Stimulated activated CD8-positive, alpha-beta memory T cell treated with anti-CD3 and anti-CD28 coated beads, Interleukin-4, amount 100 ng/mL, for 1 hour (primary cell): ENCODE measurements at places on chromosomes 12 and 14.

DNA sequence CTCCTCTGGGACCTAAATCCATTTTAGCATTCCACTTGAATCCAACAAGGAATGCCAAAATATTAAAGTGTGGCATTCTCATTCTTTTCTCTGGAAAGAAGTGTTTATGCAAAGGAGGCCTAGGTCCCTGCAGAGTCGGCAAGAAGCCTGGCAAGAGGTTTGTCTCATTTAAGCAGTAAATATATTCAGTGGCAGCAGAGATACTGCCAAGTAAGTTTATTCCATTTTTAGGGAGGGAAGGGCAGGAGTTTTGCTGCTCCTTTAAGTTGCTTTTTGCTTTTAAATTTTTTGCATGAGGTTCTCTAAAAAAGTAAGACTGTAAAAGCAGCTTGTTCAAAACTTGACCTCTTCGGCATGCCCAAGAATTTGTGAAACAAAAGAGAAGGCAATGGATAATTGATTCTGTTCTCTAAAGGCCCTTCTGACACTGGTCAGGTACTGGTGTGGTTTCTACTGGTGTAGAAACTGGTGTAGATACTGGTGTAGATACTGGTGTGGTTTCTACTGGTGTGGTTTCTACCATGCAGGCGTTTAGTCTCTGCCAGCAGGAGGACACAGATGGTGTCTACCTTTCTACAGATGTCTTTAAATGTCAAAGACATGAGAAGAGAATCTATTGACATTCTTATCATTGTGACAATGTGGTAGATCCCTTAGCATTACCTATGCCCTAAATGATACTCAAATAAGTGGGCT is 107.3 kb downstream of the SAMD4A start:
- no peak for DNase-seq

- DNase-seq, result no peak
Observed at GRCh38 chr12:18591473-18591872, 146.3 kb downstream of the PLCZ1 start.

- no peak for DNase-seq
Observed at GRCh38 chr14:75191100-75191499, 14.7 kb upstream of the TMED10 start.

DNA sequence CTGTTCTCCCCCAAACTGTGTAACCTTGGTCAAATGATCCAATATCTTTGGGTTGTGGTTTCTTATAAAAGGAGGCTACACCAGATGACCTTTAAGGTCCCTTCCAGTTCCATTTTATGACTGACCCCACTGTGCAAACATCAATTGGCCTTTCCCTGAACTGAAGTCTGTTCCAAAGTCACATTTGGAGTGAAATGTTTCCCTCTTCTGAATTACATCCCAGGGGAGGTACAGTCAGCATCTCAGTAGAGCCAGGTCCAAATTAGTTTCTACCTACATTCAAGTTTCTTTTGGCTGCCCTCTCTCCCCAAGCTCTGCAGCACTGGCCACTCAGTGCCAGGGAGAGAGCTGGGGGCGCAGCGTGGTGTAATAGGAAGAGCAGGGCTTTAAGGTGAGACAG is 34.4 kb downstream of the LIMA1 start:
- no peak for DNase-seq

DNA sequence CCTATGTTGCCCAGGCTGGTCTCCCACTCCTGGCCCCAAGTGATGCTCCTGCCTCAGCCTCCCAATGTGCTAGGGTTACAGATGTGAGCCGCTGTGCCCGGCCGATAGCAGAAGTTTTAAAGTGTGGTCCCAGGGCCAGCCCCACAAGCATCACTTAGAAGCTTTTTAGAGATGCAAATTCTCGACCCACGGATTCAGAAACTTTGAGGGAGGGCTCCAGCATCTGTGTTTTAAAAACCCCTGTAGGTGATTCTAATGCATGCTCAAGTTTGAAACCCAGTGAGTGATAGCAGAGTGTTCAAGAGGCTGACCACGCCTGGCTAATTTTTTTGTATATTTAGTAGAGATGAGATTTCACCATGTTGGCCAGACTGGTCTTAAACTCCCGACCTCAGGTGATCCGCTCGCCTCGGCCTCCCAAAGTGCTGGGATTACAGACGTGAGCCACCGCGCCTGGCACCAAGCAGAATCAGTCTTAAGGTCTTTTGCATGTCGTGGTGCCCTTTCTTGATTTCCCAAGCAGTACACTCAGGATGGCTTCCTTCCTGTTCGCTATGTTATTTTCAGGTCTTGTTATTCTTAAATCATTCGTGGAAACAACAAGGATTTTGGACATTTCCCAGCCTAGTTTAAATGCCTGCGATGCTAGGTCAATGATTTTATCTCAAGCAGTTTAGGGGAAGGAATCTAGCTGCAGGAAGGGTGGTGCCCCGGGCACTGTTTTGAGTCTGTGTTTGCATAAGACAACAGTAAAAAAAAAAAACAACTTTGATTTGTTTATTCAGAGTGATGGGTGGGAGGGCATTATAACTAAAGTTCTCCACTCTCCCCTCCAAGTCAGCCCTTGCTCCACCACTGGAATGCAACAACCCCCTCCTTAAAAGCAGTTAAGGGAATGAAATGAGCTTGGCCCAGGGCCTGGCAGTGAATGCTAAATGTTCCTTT is 9.2 kb upstream of the RILPL2 start:
- no peak for DNase-seq

DNA sequence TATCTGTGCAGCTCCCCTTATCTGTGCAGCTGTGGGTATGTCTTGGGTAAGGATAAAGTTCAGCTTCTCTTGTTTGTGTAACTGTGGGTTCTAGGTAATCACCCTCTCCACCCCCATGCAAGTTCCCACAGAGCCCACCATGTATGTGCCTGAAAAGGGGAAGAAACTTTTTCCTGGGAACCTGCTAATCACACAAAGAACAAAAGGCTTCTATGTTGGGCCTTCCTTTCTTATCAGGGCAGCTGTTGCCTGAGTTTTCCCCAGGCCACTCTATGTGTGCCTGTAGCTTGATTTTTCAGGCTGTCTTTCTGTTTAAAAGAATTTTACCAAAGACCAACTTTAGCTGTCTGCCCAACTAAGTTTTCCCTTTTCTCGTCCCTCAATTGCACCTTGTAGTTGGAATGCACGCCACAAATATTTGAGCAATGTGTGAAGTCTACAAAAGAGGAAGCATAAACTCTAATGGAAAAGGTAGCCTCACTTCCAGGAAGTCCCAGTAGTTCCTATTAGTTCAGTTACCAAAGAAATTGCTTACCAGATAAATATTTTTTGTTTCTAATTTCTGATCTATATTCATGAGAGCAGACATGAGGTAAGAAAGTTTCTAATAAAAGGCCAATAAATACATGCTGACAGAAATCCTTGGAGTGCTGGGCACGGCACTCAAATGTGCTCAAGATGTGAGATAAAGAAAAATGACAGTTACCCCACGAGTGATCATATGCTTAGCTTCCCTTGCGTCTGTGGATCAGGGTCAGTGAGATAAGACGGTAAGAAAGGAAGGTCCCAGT is 2.7 kb upstream of the GALC start:
- no peak for DNase-seq

- DNase-seq, result no peak
Observed at GRCh38 chr12:25121916-25122315, 73.0 kb downstream of the DNAI7 start.

GRCh38 chr12:12663644-12664294 is 32.2 kb downstream of the GPR19 start:
- DNase-seq, result no peak

DNA sequence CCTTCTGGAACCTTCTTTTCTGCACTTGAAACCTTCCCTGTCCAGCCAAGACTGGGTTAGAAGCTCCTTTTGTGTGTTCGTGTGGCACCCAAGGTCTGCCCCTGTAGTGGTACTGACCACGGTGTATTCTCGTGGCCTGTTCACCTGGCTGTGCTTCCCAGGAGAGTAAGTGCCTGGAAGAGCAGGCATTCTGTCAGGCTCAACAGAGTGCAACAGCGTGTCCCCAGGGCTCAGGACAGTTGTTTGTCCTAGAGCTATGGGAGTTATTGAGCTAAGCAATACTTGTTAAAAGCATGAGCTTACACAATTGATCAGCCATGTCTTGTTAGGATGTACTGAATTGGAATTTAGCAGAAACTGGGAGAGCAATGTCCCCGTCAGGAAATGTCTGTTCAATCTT is 12.9 kb upstream of the SLC38A2 start:
- DNase-seq, result no peak

DNA sequence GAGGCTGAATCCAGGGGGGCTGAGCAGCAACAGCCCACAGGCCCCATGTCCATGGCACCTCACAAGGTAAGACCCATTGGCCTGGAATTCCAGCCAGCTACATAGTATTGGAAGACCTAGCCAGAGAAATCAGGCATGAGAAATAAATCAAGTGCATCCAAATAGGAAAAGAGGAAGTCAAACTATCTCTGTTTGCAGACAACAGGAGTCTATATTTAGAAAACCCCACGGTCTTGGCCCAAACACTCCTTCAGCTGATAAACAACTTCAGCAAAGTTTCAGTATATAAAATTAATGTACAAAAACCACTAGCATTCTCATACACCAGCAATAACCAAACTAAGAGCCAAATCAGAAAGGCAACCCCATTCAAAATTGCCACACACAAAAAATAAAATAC is 16.9 kb downstream of the PDE6H start:
- DNase-seq, result no peak

GRCh38 chr12:50923361-50924130 is 28.8 kb upstream of the HIGD1C start:
- DNase-seq, result no peak

GRCh38 chr14:84825481-84826251 is 704.3 kb upstream of the FLRT2 start:
- no peak for DNase-seq

GRCh38 chr14:31943861-31944255 is 133.2 kb upstream of the ARHGAP5 start:
- no peak for DNase-seq

- DNase-seq, result no peak
Observed at GRCh38 chr14:51334566-51334965, 94.5 kb downstream of the TMX1 start.
